ENCODE measurements at places on chromosomes 13 and 19.
A peak's percentile ranks its signal among the peaks of the same experiment; 100 is the strongest.

DNA sequence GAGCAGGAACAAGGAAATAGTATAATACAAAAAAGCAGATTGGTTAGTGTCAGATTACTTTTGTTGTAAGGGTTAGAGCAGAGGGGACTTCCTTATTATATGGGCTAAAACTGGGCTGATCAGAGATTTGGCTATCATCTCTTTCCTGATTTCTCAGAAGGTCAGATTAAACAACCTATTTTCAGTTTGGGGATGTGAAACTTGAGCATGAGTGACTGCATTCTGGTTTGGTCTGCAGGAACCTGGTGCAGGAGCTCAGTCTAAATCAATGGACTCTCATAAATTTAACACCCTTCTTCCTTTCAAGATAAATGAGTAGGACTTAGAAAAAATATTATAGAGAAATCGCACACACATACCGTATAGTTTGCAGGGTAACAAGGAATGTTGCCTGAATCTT lies 12.9 kb upstream of the RFXAP start:
- DNase-seq, result no peak

DNA sequence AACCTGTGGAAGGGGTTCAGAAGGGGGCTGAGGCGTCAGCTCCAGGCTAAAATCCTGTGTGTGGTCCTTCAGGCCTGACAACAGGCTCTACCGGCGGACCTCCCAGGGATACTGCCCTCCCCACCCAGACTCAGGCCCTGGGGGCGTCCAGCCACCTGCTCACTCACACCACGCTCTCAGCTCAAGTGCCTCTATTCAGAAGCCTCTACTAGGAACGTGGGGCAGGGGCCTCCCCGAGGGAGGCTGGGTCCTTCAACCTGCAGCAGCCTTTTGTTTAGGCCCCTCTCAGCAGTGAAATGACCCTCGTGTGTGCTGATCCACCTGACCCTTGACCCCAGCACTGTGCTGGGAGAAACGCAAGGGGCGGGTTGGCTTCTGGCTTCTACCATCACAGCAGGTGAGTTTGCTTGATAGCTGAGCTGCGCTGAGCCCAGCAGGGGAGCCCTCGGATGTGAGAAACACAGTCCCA lies 10.6 kb downstream of the PLPP2 start:
- DNase-seq, result no peak

DNA sequence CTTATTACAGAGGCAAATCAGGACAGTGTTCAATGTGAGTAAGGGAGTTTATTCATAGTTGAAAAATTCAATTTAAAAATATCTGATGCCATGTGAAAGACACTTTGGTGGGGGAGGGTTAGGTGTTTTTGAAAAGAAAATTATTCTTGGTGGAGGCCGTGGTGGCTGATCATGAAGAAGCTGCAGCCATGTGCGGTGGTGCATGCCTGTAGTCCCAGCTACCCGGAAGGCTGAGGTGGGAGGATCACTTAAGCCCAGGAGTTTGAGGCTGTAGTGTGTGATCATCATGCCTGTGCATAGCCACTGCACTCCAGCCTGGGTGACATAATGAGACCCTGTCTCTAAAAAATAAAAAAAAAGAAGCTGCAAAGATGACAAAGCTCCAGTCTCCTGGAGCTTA lies 28.6 kb downstream of the WDFY2 start:
- DNase-seq, result no peak

- no peak for DNase-seq
Measured at GRCh38 chr13:24068472-24068871, 92.0 kb upstream of the SPATA13 start.

DNA sequence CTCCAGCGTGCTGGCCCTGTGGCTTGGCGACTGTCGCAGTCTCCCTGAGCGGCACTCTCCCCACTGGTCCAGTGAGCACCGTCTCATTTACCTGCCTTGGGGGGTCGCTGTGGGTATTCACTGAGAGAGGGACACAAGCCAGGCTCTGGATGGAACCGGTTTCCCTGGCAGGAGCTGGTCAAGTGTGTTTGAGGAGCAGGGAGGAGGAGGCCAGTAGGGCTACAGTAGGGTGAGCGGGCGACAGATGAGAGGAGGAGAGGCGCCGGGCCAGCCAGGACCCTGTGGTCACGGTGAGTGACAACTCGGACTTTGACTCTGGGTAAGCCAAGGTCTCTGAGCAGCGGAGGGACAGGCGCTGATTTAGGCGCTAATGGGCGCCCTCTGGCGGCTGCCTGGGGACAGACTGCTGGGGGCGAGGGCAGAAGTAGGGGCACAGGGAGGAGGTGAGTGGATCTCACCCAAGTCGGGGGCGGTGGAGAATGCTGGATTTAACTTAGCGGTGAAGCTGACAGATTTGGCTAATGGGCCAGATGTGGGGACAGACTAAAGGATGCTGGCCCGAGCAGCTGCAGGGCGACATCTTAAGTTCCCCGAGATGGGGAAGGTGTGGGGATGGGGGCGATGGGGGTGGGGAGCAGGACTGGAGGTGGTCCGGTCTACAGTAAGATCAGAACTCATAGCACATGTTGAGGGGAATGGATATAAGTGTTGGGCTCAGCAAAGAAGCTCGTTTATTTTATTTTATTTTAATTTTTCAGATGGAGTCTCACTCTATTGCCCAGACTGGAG lies 4.7 kb upstream of the PRMT1 start:
- DNase-seq, result peak; percentile 68

DNA sequence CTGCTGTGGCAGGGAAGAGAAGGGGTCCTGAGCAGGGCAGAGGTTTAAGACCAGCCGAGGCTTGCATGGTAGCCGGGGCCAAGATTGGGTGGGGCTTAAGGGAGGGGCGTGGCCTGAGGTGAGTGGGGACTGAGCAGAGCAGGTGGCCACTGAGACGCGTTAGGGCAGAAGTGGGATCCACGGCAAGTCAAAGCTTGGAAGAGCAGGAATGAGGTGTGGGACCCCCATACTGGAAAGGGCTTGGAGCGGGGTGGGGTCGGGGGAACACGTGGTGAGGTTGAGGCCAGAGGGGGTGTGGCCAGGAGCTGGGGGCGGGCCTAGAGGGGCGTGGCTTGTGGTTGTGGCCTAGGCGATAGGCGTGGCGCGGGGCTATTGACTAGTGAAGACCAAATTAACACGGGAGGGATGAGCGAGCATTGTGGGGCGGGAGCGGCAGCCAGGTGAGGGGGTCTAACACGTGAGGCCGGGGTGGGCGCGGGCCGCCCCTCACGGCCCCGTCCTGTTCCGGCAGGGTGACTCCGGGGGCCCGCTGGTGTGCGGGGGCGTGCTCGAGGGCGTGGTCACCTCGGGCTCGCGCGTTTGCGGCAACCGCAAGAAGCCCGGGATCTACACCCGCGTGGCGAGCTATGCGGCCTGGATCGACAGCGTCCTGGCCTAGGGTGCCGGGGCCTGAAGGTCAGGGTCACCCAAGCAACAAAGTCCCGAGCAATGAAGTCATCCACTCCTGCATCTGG lies 3.3 kb downstream of the CFD start:
- DNase-seq, result peak; percentile 69

DNA sequence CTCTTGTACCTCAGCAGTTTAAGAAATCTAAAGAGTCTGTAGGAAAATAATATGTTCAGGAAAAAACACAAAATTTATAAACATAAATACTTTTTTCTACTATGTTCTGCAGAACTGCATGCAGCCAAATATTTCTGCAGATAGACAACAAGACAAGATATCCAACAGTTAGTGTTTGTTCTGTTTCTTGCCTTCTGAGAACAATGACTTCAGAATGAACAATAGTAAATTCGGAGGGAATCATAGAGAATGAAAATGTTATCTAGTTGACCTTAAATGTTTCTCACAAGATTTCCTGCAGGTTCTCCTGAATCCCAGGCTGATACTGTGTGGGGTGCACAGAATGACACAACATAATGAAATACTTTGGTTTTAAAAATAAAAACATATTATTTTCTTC lies 180.4 kb downstream of the PCDH9 start:
- DNase-seq, result no peak

- DNase-seq, result no peak
Measured at GRCh38 chr13:27919934-27920676, at the start of gene PDX1. Gene PDX1, plus strand, starts transcription at chr13:27920000. Its CDS starts 139 bp downstream, at chr13:27920139.

DNA sequence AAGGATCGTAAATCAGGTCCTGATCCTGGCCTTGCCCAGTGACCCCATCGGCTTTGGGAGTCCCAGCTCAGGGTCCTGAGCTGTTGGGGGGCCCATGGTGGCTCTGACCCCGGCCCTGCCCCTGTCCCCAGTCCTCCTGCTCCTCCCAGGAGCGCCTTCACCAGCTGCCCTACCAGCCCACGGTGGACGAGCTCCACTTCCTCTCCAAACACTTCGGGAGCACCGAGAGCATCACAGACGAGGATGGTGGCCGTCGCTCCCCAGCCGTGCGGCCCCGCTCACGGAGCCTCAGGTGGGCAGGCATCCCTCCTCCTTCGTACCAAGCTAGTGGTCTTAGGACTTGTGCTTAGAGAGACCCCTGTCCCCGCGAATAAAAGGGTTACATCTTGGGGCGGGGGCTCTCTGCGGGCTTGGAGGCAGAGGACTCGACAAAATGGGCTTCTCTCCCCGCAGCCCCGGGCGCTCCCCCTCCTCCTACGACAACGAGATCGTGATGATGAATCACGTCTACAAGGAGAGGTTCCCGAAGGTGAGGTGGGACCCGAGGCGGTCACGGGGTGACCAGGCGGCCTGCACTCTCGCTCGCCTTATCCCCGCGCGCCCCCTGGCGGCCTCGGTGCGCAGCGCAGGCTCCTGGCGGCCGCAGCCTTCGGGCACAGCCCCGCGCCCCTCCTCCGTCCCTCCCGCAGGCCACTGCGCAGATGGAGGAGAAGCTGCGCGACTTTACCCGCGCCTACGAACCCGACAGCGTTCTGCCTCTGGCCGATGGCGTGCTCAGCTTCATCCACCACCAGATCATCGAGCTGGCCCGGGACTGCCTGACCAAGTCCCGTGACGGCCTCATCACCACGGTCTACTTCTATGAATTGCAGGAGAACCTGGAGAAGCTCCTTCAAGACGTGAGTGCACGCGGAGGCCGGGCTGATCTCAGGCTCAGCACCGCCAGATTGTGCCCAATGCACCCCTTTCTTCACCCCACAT lies 9.1 kb downstream of the MAST1 start:
- DNase-seq, result peak; percentile 87

DNA sequence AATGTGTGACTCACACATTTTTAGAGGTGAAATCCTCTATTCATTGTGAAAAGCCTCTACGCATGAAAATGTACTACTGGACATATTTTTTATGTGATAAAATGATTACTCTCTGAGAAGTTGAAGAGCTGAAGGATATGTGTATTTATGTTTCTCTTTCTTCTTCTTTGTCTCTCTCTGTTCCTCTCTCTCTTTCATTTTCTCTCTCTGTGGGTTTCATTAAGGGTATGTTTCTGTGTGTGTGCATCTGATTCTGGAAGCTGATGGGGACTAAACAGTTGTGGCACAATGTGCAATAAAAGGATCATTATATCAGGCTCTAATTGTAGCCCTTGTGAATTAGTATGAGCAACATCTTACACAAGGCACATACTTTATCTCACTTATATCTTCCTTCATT lies 867.7 kb downstream of the PCDH9 start:
- no peak for DNase-seq

GRCh38 chr13:40129467-40129866 lies 474.0 kb downstream of the COG6 start:
- DNase-seq, result no peak

DNA sequence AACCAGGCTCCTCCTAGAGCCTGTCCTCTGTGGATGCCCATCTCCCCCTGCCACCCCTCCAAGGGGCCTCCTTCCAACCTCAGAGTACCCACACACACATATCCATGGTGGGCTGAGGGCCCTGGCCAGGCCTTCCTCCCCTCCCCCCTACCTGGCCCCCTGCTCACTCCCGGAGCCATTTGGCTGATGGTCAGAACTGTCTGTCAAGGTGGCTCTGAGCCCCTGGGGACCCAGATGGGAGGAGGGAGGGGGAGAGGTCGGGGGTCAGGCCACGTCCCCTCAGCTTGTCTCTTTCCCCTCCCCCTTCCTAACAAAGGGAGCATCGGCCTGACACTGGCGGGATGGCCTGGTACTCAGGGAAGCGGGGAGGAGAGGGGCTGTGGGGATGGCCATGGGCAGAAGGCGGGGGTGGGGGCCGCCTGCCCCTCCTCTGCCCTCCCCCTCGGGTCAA lies 18.7 kb upstream of the POU2F2 start:
- DNase-seq, result no peak

DNA sequence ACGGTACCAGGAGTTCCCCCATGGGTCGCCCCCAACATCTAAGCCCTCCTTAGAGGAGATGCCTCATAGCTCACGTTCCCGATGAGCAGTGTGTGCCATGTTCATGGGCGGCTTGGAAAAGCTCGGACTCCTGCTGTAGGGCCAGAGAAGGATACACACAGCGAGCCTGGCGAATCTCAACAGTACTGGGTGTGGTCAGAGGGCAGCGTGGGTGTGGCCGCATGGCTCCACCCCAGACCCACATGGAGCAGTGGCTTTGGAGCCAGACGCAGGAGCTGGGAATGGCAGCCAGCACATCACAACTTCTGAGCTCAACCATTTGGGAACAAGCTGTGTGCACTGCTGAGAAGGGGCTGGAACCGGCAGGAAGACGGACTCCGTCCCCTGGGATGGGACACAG lies 15.6 kb downstream of the CAPS start:
- no peak for DNase-seq

DNA sequence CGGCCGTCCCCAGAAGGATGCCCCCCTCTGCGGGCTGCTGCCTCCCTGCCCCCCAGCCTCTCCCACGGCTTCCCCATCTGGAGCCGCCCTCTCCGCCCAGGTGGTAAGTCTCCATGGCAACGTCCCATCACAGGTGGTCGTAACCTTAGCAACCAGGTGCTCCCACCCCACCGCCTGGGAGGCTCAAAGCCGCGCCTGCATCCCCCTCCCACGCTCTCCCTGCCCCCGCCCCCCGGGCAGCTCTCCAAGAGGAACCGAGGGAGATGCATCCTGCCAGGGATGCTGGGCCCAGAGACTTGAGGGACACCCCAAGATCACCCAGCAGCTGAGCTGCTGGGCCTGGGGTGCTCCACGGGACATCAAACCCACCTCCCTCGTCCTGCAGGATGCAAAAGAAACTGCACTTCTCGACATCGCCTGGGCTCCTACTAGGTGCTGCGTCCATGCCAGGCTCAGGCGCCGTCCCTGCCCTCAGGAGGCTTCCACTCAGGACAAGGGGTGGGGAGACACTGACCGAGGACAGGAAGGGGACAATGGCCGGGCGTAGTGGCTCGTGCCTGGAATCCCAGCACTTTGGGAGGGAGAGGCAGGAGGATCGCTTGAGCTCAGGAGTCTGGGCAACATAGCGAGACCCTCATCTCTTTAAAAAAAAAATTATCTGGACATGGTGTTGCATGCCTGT lies 5.0 kb upstream of the LINGO3 start:
- DNase-seq, result no peak

GRCh38 chr13:91292630-91293221 lies 54.8 kb upstream of the MIR17HG start:
- DNase-seq, result no peak

All from stimulated activated CD4-positive, alpha-beta T cell treated with anti-CD3 and anti-CD28 coated beads, Interleukin-15, amount 100 ng/mL, for 48 hours (primary cell).